ENCODE measurements at places on chromosomes 2 and 18. TPM values are rescaled to one million over a fixed set of nuclear protein-coding genes. Genes with fewer than 3 reads are reported as not detected.

The RRM2 gene
- polyA plus RNA-seq: 79.1 TPM

The PXDN gene
- polyA plus RNA-seq: 99.0 TPM

The ASB18 gene
- polyA plus RNA-seq: not detected

The TRAF3IP1 gene
- 4.9 TPM for polyA plus RNA-seq

The TMEM198 gene
- polyA plus RNA-seq: 2.0 TPM

The ADD2 gene
- polyA plus RNA-seq: 0.06 TPM

The SP9 gene
- not detected for polyA plus RNA-seq

The AGXT gene
- not detected for polyA plus RNA-seq

Data from mammary epithelial cell (primary cell).